SK-MEL-5 (cell line): ENCODE measurements at places on chromosomes 6 and 20.

- DNase-seq: no peak
Observed at GRCh38 chr6:99195986-99196655, 153.4 kb downstream of the FAXC start.

DNA sequence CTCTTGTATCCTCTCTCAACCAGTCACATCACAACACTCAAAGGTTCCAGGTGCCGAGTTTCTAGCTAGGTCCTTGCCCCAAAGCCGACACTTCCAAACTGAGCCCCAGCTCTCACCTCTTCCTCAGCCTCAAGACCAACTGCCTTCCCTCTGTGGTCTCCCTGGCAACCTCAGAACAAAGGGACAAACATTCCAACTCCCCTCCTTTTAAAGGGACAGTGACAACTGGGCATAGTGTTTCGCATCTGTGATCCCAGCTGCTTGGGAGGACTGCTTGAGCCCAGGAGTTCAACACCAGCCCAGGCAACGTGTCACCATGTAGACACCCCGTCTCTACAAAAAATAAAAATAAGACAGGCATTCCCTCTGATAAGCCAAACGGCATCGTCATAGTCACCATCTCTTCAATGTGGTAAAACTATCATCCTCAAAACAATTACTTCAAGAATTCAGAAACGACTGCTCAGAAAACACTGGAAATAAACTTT lies 11.3 kb downstream of the DIDO1 start:
- DNase-seq: peak; percentile 61

- DNase-seq: no peak
Observed at GRCh38 chr20:38002422-38002821, 30.8 kb downstream of the TTI1 start.

GRCh38 chr6:168067081-168067759 lies 11.8 kb downstream of the FRMD1 start:
- DNase-seq: no peak

- peak; percentile 80 for DNase-seq
Observed at GRCh38 chr6:143575440-143575839, 63.9 kb upstream of the FUCA2 start.

DNA sequence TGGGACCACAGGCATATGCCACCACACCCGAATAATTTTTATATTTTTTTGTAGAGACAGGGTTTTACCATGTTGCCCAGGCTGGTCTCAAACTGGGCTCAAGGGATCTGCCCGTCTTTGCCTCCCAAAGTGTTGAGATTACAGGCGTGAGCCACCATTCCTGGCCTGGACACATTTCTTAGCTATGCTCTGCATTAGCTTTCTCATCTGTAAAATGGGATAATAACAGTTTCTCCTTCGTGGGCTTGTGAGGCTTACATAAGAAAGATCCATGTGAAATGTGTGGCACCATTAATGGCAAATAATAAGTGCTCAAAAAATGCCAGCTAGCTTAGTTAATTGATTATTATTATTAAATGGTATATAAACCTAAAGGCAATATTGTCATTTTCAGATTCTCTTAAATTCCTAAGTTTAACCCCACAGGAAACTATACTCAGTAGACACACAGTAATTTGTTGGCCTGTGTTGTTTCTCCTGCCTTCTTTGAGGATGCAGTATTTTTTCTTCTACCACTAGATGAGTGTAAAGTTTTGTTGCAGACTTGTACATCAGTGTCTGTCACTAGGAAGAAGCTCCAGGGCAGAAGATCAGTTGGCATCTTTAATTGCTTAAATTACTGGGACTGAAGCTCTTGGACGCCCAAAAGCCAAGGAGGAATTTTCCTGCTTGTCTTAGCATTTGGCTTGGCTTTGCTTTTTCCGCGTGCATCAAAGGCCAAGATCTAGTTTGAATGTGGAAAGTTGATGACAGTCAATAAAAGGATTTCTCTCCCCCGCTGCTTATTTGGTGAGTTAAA lies 162.3 kb upstream of the ZNF217 start:
- DNase-seq: no peak

DNA sequence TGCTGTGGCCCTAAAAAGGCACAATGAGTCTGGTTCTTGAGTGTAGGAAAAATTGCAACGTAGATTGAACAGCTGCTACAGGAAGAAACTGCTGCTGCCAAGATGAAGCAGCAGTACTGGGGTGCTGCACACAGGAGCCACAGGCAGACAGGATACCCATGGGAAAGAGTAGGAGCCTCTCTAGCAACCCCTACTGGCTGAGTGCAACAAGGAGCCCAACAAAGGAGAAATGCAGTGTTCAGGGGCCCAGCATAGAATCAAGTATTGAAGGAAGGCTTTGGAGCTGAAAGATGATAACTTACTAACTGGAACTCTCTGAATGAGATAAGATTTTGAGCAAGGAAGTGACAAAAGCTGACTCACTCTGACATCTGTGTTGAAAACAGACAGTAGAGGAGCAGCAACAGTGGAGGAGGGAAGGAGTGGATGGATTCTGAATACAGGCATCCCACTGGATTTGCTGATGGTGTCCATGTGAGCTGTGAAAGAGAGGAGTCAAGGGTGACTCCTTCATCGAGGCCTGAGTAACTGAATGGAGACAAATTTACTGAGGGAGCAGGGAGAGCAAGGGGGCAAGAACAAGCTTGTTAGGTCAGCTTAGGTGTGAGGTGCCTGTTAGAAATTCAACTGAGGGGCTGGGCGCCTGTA lies 534.7 kb upstream of the JARID2 start:
- peak; percentile 87 for DNase-seq

GRCh38 chr6:118844915-118845314 lies 49.0 kb upstream of the ASF1A start:
- DNase-seq: no peak

GRCh38 chr6:52925919-52926792 lies 16.7 kb upstream of the GSTA3 start:
- no peak for DNase-seq

- DNase-seq: no peak
Observed at GRCh38 chr6:140833408-140833807, 1299.3 kb upstream of the GJE1 start.

DNA sequence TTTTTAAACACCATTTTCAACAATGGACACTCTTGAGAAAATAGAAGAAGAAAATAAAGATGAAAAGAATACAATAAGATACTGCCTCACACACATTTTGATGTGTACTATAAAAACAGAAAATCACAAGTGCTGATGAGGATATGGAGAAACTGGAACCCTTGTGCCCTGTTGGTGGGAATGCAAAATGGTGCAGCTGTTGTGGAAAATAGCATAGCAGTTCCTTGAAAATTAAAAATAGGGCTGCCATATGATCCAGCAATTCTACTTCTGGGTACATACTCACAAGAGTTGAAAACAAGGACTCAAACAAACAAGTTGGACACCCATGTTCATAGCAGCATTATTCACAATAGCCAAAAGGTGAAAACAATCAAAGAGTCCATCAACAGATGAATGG lies 173.0 kb downstream of the KIF16B start:
- no peak for DNase-seq

DNA sequence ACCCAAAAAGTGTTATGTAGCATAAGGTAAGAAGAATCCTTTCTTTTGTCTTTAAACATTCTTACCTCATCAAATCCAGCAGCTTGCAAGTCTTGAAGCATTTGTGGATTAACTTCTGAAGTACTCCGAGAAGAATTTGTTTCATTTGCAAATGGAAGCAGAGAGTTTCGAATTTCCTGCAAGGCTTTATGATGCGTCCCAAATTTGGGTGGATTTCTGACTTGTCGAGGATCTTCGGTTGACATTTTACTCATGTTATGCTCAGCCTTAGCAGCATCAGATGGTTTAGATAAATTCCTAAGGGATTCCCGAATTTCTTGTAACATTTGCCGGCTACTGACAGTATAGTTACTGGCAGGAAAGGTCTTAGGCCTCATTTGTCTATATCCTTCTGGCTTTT lies 16.2 kb downstream of the LATS1 start:
- DNase-seq: no peak

GRCh38 chr6:160190973-160191372 lies 67.6 kb downstream of the SLC22A2 start:
- no peak for DNase-seq

- no peak for DNase-seq
Observed at GRCh38 chr6:170136541-170137175, 154.2 kb downstream of the DLL1 start.

DNA sequence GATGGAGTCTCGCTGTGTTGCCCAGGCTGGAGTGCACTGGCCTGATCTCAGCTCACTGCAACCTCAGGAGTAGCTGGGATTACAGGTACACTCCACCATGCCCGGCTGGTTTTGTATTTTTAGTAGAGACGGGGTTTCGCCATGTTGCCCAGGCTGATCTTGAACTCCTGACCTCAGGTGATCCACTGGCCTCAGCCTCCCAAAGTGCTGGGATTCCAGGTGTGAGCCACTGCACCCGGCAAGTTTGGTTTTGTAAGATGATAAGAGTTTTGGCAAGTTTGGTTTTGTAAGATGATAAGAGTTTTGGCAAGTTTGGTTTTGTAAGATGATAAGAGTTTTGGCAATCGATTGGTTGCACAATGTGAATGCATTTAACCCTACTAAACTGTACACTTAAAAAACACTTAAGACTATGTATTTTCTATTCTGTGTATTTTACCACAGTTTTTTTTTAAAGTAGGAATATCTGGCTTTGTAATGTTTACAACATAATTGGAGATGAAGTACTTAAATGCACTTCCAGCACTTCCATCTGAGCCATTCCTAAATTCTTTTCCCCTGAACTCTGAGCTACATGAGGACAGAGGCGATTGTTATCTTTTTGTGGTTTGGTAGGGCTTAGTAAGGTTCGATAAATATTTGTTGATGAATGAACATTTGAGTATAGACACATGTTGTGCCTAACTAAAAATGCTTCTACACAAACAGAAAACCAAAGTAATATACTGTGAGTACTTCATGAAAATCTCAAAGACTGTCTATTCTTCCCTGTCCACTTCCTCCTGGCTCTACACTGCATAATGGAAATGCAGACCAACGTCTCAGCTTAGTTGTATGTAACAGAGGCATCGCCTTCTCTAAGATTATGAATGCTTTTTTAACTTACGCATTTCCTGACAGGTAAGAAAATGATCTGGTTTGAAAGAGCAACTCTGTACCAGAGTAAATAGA lies 18.8 kb downstream of the SAMHD1 start:
- DNase-seq: peak; percentile 15

DNA sequence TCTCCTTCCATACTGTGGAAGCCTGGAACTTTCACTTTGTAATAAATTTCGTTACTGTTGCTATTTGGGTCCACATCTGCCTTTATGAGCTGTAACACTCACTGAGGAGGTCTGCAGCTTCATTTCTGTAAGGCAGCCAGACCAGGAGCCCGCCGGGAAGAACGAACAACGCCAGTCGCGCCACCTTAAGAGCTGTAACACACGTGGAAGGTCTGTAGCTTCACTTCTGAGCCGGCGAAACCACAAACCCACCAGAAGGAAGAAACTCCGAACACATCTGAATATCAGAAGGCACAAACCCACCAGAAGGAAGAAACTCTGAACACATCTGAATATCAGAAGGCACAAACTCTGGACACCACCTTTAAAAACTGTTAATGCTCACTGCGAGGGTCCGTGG lies 589.9 kb upstream of the SLC35B3 start:
- no peak for DNase-seq

- no peak for DNase-seq
Observed at GRCh38 chr6:144493035-144493910, 208.1 kb downstream of the UTRN start.

- peak; percentile 62 for DNase-seq
Observed at GRCh38 chr6:110878751-110879522, 4.4 kb downstream of the AMD1 start.

DNA sequence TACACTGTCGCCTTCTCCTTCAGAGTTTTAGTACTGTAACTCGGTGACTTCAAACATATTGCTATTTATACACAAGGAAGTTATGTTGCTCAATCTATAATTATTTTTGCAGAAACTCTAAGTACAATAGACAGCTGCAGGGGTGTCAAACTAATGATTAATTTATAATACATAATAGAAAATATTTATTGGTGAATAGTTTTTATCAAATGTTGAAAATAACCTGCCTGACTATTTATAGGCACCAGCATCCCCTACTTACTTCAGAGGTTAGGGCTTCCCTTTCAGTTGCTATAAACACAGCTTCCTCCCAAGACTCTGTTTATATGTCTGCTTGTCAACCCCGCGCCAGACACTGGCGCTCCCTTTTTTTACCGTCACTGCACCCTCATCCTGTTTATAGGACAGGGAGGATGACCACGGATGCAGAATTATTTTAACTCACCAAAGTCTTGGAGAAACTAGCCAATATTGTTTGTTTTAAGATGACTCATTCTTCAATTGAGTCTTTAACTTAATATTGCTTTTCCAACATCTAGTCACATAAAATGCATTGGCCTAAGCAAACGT lies 225.0 kb downstream of the ALDH8A1 start:
- no peak for DNase-seq

GRCh38 chr6:132400883-132401617 lies at the start of gene MOXD1:
MOXD1 (minus strand) TSS chr6:132401475; CDS start chr6:132401426, 49 bp downstream.
- peak; percentile 37 for DNase-seq

DNA sequence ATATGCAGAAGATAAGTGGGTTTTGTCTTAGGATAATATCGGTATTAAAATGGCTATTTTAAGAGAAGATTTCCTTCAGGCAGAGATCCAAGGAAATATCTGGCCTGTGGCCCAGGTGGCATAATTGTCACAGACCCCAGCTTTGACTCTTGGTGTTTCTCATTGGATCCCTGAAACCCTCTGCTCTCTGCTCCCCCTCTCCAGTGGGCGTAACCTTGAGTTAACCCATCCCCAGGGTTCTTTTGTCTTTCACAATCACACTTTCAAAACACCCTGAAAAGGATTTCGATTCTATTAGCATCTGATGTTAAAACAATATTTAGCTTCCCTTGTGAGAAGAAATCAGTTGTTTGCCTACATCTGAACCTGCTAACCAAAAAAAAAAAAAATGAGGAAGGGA lies 7.2 kb downstream of the SSTR4 start:
- DNase-seq: no peak

DNA sequence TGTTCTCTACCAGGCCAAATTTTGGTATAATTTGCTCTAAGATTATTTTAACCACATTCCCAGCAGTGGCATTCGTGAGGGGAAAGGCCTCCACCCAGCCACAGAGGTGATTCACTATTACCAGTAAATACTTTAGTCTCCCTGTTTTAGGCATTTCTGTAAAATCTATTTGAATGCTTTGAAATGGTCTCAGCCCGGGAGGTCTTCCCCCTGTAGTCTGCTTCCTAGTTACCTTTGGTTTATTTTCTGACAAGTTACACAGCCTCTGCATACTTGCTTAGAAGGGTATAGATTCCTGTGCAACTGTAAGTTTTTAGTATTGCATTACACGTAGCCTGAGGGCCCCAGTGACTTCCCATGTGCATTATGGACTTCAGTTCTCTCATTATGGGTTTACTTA lies 248.7 kb downstream of the C6orf118 start:
- DNase-seq: no peak

DNA sequence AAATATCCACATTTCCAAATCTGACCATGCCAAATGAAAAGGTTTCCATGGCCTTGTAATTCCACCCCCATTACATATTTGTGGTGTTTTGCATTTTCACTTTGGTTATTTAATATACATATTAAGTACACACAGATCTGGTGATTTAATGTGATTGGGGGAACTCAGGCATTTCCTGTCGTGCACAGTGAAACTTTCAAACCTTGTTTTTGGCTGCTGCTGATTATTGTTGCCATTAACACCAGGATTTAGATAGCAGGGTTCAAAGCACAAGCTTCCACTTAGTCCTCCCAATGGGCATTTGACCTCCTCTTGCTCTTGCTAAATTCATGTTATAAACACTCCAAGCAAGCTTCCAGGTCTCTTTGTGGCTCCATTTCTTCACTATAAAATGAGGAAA lies 166.5 kb downstream of the SOBP start:
- DNase-seq: no peak
